ENCODE measurements at places on chromosomes 1 and 21.

DNA sequence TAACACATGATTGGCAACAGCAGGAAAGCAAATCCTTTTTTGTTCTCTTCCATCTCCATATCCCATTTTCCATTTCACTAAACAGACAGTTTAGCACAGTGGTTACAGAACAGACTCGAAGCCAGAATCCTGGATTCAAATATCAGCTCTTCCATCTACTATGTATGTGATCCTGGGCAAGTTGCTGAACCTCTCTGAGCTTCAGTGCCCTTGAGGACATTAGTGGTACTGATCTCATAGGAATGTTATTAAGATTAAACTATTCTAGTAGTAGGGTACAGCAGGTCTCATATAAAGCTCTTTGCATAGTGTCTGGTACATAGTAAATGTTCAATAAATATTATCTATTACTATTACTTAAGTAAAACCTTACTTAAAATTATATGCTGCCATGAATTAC is 13.8 kb upstream of the HHIPL2 start:
- H3K27me3 ChIP-seq: no peaks in the 10 kb centered on the region
- DNase-seq: no peak
- no peak overlapping the region for H3K4me3 ChIP-seq
- H3K27ac ChIP-seq: no peak overlapping the region
- H3K4me1 ChIP-seq: no peaks in the 10 kb centered on the region

- no peak for DNase-seq
- H3K27ac ChIP-seq: no peak overlapping the region
- no peaks in the 10 kb centered on the region for H3K4me1 ChIP-seq
- H3K36me3 ChIP-seq: no peaks in the 10 kb centered on the region
- H3K4me3 ChIP-seq: no peak overlapping the region
- peaks cover 25% of the 10 kb centered on the region for H3K27me3 ChIP-seq
These were observed 27.0 kb downstream of the SERTAD4 start for GRCh38 chr1:210259561-210259960.

- H3K4me3 ChIP-seq: no peak overlapping the region
- no peak overlapping the region for H3K27ac ChIP-seq
- peaks cover 42% of the 10 kb centered on the region for H3K27me3 ChIP-seq
- no peaks in the 10 kb centered on the region for H3K36me3 ChIP-seq
These were observed 44.0 kb upstream of the DIPK1A start for GRCh38 chr1:93005252-93005598.

DNA sequence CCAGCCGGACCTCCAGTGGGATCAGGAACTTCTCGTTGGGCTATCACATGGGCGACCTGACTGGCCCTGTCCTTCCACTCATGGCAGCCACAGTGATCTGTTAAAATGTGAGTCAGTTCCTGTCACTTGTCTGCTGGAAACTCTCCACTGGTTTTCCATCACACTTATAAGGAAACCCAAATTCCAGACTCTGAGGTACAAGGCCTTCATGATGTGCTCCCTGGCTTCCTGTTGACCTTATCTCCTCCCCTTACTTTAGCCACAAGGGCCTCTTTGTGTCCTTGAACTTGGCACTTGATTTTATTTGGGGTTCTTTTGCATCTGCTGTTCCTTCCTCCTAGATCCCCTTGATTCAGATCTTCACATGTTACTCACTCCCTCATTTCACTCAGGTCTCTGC is 96.8 kb downstream of the TENT5C start:
- no peak for DNase-seq
- peaks cover 19% of the 10 kb centered on the region for H3K4me1 ChIP-seq

GRCh38 chr1:165516469-165516868 is 27.3 kb upstream of the LRRC52 start:
- no peaks in the 10 kb centered on the region for H3K36me3 ChIP-seq
- H3K27me3 ChIP-seq: peaks cover 25% of the 10 kb centered on the region
- no peak overlapping the region for H3K4me3 ChIP-seq

DNA sequence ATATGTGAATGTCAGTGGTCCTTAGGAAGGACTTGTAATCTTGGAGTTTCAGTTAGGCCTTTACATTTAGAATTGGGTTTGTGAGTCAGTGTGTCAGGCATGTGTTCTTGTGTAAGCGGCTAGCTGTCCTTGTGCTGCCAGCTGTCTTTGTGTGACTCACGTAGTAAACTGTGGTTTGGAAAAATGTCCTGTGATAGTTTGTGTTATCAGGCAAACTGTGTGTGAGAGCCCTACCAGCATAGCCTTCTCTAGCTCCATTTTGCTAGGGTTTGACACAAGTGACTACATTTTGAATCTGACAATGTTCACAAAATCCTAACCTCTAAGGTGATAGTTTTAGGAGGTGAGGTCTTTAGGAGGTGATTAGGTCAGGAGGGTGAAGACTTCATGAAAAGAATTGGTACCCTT is 6.9 kb upstream of the SLC35D1 start:
- no peak overlapping the region for H3K4me3 ChIP-seq
- no peak overlapping the region for H3K27ac ChIP-seq
- no peaks in the 10 kb centered on the region for H3K4me1 ChIP-seq
- H3K27me3 ChIP-seq: no peaks in the 10 kb centered on the region

GRCh38 chr1:226956942-226957713 is 17.0 kb downstream of the COQ8A start:
- DNase-seq: no peak
- no peaks in the 10 kb centered on the region for H3K4me1 ChIP-seq
- H3K36me3 ChIP-seq: peaks cover 21% of the 10 kb centered on the region
- H3K27me3 ChIP-seq: no peaks in the 10 kb centered on the region

- H3K27me3 ChIP-seq: no peaks in the 10 kb centered on the region
- no peak overlapping the region for H3K27ac ChIP-seq
- peaks cover 16% of the 10 kb centered on the region for H3K36me3 ChIP-seq
- no peaks in the 10 kb centered on the region for H3K4me1 ChIP-seq
- H3K4me3 ChIP-seq: no peak overlapping the region
- DNase-seq: no peak
These were observed 19.0 kb downstream of the PARS2 start for GRCh38 chr1:54745274-54745673.

GRCh38 chr1:188228623-188229022 is 1399.9 kb downstream of the PLA2G4A start:
- no peak overlapping the region for H3K27ac ChIP-seq
- DNase-seq: no peak
- no peaks in the 10 kb centered on the region for H3K36me3 ChIP-seq

- peak overlapping the region; percentile 98 for H3K4me3 ChIP-seq
- H3K27me3 ChIP-seq: peaks cover 4% of the 10 kb centered on the region
- H3K36me3 ChIP-seq: peaks cover 15% of the 10 kb centered on the region
- peaks cover 40% of the 10 kb centered on the region for H3K4me1 ChIP-seq
- DNase-seq: no peak
- peak overlapping the region; percentile 93 for H3K27ac ChIP-seq
These were observed 1.0 kb downstream of the ZBTB48 start for GRCh38 chr1:6580593-6581409.

GRCh38 chr1:96524100-96524499 is 197.5 kb upstream of the PTBP2 start:
- no peak overlapping the region for H3K27ac ChIP-seq
- peaks cover 4% of the 10 kb centered on the region for H3K27me3 ChIP-seq
- H3K4me3 ChIP-seq: no peak overlapping the region
- DNase-seq: no peak
- H3K4me1 ChIP-seq: no peaks in the 10 kb centered on the region

GRCh38 chr1:220483700-220484099 is 44.2 kb upstream of the MARK1 start:
- no peak overlapping the region for H3K4me3 ChIP-seq
- H3K4me1 ChIP-seq: no peaks in the 10 kb centered on the region
- H3K36me3 ChIP-seq: no peaks in the 10 kb centered on the region

GRCh38 chr1:236530959-236531358 is 7.2 kb downstream of the LGALS8 start:
- H3K4me3 ChIP-seq: no peak overlapping the region
- peaks cover 52% of the 10 kb centered on the region for H3K4me1 ChIP-seq
- H3K36me3 ChIP-seq: peaks cover 48% of the 10 kb centered on the region

DNA sequence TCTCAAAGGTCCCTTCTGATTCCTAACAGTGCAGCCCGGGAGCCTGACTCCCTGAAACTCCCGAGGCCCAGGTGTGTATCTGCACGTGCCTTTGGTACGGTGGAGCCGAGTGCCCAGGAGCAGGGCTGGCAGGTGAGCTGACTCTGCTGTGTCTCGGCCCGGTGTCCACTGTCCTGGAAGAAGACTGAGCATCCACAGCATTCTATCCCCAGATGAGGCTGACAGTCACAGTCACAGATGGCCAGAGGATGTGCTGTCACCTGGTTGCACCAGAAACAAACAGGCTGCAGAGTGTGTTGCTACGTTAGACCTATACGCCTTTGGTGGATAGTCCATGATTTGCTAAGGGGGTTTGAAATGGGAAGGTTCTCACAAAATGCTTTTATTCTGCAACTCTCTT is 9.8 kb downstream of the ETV3L start:
- no peak for DNase-seq
- H3K4me3 ChIP-seq: no peak overlapping the region
- no peak overlapping the region for H3K27ac ChIP-seq
- H3K27me3 ChIP-seq: peaks cover 23% of the 10 kb centered on the region
- H3K36me3 ChIP-seq: no peaks in the 10 kb centered on the region

DNA sequence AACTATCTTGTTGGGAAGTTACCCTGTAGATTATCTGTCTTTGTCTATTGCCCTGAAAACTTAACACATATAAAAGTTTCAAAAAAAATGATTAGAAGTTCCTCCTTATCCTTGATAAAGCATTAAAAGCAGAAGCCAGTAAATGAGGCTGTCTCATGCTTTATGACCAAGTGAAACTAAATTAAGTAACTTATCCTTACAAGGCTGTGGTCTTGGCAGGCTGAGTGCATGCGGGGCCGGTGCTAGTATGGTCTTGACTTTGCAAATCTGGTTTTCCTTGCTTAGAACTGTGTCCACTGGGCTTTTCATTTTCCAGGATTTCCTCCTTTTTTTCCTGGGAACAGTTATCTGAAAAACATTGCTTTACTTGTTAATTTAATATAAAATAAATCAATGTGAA is 43.1 kb downstream of the PCNX2 start:
- no peak overlapping the region for H3K4me3 ChIP-seq
- DNase-seq: no peak
- no peak overlapping the region for H3K27ac ChIP-seq
- H3K36me3 ChIP-seq: peaks cover 37% of the 10 kb centered on the region
- no peaks in the 10 kb centered on the region for H3K4me1 ChIP-seq

GRCh38 chr1:22410928-22411495 is 40.6 kb upstream of the ZBTB40 start:
- peaks cover 64% of the 10 kb centered on the region for H3K27me3 ChIP-seq
- no peak for DNase-seq
- H3K36me3 ChIP-seq: no peaks in the 10 kb centered on the region
- no peak overlapping the region for H3K27ac ChIP-seq
- H3K4me1 ChIP-seq: no peaks in the 10 kb centered on the region

DNA sequence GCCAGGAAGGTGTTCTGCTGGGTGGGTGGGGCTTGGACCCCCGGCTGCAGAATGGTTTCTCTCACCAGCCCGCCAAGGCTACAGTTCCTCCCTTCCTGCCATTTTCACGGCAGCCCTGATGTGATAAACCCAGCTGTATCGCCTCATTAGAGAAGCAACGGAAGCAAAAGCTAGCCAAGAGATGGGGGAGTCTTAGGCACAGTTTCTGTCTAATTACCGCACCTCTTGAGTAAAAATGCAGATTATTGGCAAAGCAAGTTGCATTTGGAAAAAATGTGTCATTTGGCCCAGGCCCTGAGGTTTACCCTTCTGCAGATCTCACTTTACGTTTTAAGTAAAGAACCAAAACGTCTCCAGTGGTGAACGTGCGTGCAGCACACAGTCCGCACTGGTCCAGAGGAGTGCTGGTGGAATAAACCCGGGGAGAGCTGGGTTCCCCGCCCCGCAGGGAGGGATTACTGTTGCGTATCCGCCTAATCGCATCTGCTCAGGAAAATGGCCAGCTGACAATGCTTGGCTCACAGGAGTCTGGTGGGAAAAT is 109.9 kb downstream of the GALNT2 start:
- no peaks in the 10 kb centered on the region for H3K27me3 ChIP-seq
- DNase-seq: no peak
- no peak overlapping the region for H3K27ac ChIP-seq
- H3K36me3 ChIP-seq: peaks cover 19% of the 10 kb centered on the region

DNA sequence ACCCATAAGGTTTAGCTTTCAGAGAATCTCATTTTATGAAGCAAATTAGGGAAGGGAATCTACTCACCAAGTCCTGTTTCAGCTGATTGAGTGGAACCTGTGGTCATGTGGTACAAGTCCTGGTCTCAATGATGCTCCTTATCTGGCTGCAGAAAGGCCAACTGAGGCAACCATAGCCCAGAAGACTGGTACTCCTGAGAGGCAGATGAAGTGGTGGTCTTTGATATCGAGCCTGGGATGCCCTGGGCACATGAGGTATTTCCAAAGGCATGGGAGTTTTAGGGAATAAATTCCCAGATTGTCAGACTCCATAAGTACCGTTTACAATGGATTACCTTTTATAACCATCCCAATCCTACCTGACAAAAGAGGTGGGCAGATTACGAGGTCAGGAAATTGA is 3.3 kb downstream of the MX1 start:
- H3K4me3 ChIP-seq: no peak overlapping the region
- peaks cover 66% of the 10 kb centered on the region for H3K36me3 ChIP-seq
- H3K27me3 ChIP-seq: peaks cover 3% of the 10 kb centered on the region
- H3K27ac ChIP-seq: no peak overlapping the region
- H3K4me1 ChIP-seq: peaks cover 70% of the 10 kb centered on the region
- no peak for DNase-seq

Data from activated naive CD4-positive, alpha-beta T cell treated with anti-CD3 and anti-CD28 coated beads, Interleukin-2, amount 10 ng/mL, durations not matched to agents 7 days and 5 days (primary cell).